ENCODE measurements at places on chromosomes 12 and 14. TPM values are rescaled to one million over a fixed set of nuclear protein-coding genes. Genes with fewer than 3 reads are reported as not detected.
A peak's percentile ranks its signal among the peaks of the same experiment; 100 is the strongest.

The ACAD10 gene
- polyA plus RNA-seq, result 19.3 TPM

- DNase-seq, result no peak
- H3K4me1 ChIP-seq, result no peaks in the 10 kb centered on the region
- H3K36me3 ChIP-seq, result no peaks in the 10 kb centered on the region
- no peak overlapping the region for H3K4me3 ChIP-seq
- H3K27me3 ChIP-seq, result no peaks in the 10 kb centered on the region
These were observed 7.7 kb downstream of the VRK1 start for GRCh38 chr14:96804895-96805294.

The PZP gene
- polyA plus RNA-seq, result 2.6 TPM

The RNF212B gene
- polyA plus RNA-seq, result 0.06 TPM

The PPP1R1A gene
- 182 TPM for polyA plus RNA-seq

- H3K36me3 ChIP-seq, result no peaks in the 10 kb centered on the region
- no peaks in the 10 kb centered on the region for H3K4me1 ChIP-seq
- no peaks in the 10 kb centered on the region for H3K27me3 ChIP-seq
- no peak overlapping the region for H3K4me3 ChIP-seq
These were observed 290.7 kb downstream of the NPAS3 start for GRCh38 chr14:33229269-33229929.

DNA sequence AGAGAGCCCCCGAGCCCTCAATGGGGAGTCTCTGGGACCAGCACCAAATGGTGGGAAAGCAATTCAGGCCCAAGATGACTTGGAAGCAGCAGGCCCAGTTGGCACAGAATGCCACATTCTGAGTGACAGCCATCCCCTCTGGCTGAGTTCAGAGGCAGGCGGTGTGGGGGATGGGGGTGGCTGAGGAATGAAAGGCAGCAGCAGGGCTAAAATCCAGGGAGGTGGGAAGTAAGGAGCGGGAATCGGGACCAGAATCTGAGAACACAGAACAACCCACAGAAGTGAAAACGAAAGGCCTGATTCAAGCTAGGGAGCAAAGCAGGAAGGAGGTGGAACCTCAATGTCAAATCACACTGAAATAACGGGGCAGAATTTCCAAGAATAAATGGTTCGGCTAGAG is 171.2 kb downstream of the CALM1 start:
- no peak for DNase-seq
- no peaks in the 10 kb centered on the region for H3K27me3 ChIP-seq
- no peak overlapping the region for H3K27ac ChIP-seq
- peaks cover 15% of the 10 kb centered on the region for H3K36me3 ChIP-seq

DNA sequence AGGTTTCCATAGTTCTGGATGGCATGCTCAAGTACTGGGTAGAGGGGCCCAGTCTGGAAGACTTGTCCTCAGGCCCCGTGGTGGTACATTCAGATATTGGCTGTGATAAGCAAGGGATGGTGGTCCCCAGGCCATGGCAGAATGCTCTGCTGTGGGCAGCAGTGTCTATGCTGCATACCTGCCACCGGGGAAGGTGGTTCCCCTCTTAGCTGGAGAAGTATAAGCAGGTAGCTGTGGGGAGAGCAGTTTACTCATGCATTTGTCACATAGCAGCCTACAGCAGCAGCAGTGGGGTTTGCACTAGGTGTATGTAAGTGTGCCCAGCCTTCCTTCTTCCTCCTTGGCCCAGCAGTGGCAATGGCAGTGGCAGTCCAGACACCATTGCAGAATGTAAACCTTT is 69.3 kb upstream of the ADAMTS20 start:
- no peaks in the 10 kb centered on the region for H3K36me3 ChIP-seq
- no peaks in the 10 kb centered on the region for H3K4me1 ChIP-seq

DNA sequence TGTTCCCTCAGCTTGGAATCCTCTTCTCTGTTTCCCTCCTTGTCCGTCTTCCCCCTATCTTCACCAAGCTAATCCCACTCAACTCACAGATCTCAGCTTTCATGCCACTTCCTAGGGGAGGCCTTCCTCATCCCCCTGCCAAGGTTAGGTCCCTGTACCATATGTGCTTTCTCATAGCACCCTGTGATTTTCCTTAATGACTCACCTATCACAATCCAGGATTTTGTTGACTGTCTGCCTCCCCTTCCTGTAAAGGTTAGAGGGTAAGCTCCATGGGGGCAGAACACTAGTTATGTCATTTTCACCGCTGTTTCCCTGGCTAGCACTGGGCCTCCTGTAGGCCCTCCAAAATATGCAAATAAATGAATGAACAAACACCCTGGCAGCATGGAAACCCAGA is 57.6 kb downstream of the CRADD start:
- no peaks in the 10 kb centered on the region for H3K27me3 ChIP-seq
- no peak for DNase-seq
- H3K4me1 ChIP-seq, result peaks cover 11% of the 10 kb centered on the region
- no peak overlapping the region for H3K27ac ChIP-seq
- H3K36me3 ChIP-seq, result no peaks in the 10 kb centered on the region
- H3K4me3 ChIP-seq, result no peak overlapping the region

DNA sequence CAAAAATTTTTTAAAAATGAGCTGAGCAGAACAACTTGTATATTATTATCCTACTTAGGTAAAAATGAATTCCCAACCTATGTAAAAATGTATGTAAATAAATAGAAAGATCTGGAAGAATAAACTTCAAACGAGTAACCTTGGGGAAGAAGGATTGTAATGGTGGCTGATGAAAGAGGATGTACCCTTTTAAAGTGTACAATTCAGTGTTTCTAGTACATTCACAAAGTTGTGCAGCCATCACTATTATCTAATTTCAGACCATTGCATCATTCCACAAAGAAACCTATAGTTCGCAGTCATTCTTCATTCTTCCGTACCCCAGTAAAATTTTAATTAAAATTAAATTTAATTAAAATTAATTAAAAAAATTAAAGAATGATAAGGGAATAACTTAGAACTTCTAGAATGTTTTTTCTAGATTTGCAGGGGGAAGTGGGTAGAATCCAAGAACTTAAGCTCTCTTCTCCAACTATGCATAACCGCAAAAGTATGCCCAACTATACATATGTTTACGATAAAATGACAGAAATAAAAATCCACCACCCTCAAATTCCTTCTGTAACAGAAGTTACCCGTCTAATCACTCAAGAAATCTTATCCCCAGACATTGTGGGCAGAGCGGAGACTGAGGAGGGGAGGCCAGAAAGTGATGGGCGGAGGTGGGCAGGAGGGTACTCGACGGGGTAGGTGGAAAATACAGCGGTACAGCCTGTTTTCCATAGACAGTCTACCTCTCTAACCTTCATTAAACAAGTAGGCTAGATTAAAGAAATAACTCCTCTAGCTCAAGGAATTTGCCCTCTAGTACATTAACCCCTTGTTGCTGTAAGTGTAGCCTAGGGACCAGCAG is 921 bp downstream of the DEPDC4 start:
- H3K36me3 ChIP-seq, result no peaks in the 10 kb centered on the region
- peaks cover 19% of the 10 kb centered on the region for H3K4me1 ChIP-seq
- peak overlapping the region; percentile 92 for H3K4me3 ChIP-seq
- H3K27me3 ChIP-seq, result no peaks in the 10 kb centered on the region
- H3K27ac ChIP-seq, result peak overlapping the region; percentile 94

The NANOG gene
- polyA plus RNA-seq, result 0.11 TPM

The SCN8A gene
- 0.84 TPM for polyA plus RNA-seq

GRCh38 chr12:22860926-22861325 is 236.0 kb downstream of the ETNK1 start:
- H3K4me3 ChIP-seq, result no peak overlapping the region
- H3K4me1 ChIP-seq, result no peaks in the 10 kb centered on the region
- no peak overlapping the region for H3K27ac ChIP-seq
- H3K36me3 ChIP-seq, result no peaks in the 10 kb centered on the region
- H3K27me3 ChIP-seq, result no peaks in the 10 kb centered on the region

The GUCY2C gene
- 0.01 TPM for polyA plus RNA-seq

DNA sequence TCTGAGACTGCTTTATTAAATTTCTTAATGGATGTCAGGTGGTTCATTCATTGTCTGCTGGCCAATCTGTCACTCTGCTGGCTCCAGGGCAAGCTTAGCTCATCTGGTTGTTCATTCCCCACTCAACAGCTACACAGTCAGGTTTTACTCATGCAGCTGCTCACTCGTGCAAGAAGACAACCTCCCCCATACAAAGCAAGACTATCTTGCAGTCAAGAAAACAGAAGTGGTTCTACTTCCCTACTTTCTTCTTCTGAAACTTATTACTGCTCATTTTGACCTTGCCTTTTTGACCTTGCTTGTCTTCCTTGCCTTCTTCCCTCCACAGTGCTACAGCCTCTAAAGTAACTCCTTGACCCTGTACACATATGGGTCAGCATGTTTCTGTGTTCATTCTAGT is 277.9 kb downstream of the SSPN start:
- H3K27ac ChIP-seq, result no peak overlapping the region
- no peaks in the 10 kb centered on the region for H3K27me3 ChIP-seq
- no peak for DNase-seq
- H3K36me3 ChIP-seq, result peaks cover 5% of the 10 kb centered on the region
- no peak overlapping the region for H3K4me3 ChIP-seq
- H3K4me1 ChIP-seq, result no peaks in the 10 kb centered on the region

DNA sequence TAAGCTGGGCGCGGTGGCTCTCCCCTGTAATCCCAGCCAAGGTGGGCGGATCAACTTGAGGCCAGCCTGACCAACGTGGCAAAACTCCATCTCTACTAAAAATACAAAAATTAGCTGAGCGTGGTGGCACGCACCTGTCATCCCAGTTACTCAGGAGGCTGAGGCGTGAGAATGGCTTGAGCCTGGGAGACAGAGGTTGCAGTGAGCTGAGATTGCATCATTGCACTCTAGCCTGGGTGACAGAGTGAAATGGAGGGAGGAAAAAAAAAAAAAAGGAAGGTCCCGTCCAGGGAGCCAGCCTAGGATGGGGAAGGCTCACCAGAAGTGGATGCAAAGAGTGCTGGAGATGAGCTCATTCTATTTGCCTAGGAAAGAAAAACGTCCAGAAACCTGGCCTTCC is 1.9 kb upstream of the CD27 start:
- no peaks in the 10 kb centered on the region for H3K27me3 ChIP-seq
- H3K4me3 ChIP-seq, result no peak overlapping the region
- H3K27ac ChIP-seq, result no peak overlapping the region
- H3K36me3 ChIP-seq, result peaks cover 11% of the 10 kb centered on the region
- DNase-seq, result no peak

The CCER1 gene
- polyA plus RNA-seq, result not detected

DNA sequence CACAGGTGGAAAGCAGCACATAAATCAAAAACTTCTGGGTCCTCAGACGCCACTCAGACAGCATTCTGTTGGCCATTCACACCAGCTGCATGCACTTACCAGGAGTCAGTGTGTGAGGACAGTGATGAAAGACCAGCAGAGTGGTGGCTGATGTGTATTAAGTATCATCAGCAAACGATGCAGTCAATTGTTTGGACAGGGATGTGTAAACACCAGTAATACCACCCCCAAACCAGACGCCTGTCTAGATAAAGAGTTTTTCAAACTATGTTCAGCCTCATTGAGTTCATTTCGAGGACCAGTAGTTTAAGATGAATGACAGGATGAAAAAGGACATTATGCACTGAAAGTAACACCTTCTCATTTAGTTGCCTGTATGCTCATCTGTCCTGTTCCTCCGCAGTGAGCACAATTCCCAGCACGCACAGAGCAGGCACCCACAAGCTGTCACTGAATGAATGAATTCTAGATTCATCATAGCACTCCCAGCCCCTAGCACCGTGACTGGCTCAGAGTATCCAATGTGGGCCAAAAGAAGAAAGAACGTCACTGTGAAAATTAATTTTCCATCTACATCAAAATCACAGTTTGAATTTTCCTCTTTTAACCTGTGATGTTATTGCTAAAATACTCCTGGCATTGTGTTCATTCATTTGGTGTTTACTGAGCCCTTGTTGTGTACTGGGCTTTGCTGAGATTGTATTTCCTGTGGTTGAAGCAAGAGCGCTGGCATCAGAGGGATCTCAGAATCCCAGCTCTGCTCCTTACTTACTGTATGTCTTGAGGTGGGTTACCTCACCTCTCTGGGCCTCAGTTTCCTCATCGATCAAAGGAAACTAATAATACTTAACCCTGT is 124.8 kb upstream of the NOS1 start:
- no peaks in the 10 kb centered on the region for H3K4me1 ChIP-seq
- H3K4me3 ChIP-seq, result no peak overlapping the region

The OTX2 gene
- polyA plus RNA-seq, result not detected

GRCh38 chr12:131674373-131674772 is 36.5 kb upstream of the SFSWAP start:
- no peaks in the 10 kb centered on the region for H3K36me3 ChIP-seq
- H3K4me1 ChIP-seq, result no peaks in the 10 kb centered on the region
- no peak overlapping the region for H3K4me3 ChIP-seq

The RNASE7 gene
- polyA plus RNA-seq, result 0.11 TPM

- peaks cover 23% of the 10 kb centered on the region for H3K4me1 ChIP-seq
- no peaks in the 10 kb centered on the region for H3K36me3 ChIP-seq
- peak overlapping the region; percentile 70 for H3K27ac ChIP-seq
- H3K27me3 ChIP-seq, result no peaks in the 10 kb centered on the region
These were observed 59.1 kb downstream of the RASSF3 start for GRCh38 chr12:64669270-64669842.

DNA sequence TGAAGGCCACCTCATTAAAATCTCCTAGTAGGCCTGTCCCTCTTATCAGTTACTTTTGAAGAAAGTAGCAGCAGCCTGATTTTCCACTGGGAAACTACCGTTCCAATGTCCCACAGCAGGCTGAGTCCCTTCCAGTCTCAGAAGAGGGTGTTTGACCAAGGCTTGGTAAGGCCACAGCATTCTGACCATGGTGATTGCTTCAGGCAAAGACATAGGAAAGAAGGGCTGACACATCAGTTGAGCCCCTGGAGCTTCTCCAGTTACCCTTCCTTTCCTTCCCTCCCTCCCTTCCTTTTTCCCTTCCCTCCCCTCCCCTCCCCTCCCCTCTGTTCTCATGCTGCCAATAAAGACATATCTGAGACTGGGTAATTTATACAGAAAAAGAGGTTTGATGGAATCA is 234.3 kb upstream of the NOS1 start:
- no peaks in the 10 kb centered on the region for H3K4me1 ChIP-seq
- peaks cover 5% of the 10 kb centered on the region for H3K27me3 ChIP-seq
- no peak for DNase-seq
- no peak overlapping the region for H3K27ac ChIP-seq
- no peak overlapping the region for H3K4me3 ChIP-seq
- H3K36me3 ChIP-seq, result no peaks in the 10 kb centered on the region

- H3K4me1 ChIP-seq, result no peaks in the 10 kb centered on the region
- H3K27ac ChIP-seq, result no peak overlapping the region
- H3K36me3 ChIP-seq, result no peaks in the 10 kb centered on the region
- peaks cover 5% of the 10 kb centered on the region for H3K27me3 ChIP-seq
These were observed 466.6 kb downstream of the EGLN3 start for GRCh38 chr14:33484264-33484663.

DNA sequence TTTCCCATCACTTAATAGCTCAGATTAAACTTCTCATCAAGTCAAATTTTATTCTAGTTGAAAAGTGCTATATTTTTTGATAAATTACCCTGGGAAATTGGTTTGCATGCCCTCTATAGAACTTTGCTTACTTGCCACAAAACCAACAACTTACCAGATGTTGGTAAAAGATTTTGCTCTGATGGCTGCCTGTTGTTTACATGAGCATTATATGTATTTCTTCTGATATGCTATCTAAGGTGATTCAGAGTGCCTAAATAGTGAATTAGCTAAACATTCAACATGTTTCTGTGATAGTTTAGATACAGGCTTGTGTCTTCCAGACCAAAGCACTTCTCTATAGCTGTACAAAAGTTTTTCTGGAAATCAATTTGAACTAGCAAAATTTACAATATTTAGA is 51.0 kb downstream of the PPM1A start:
- no peaks in the 10 kb centered on the region for H3K36me3 ChIP-seq
- H3K27ac ChIP-seq, result no peak overlapping the region
- no peak overlapping the region for H3K4me3 ChIP-seq
- no peak for DNase-seq

GRCh38 chr12:43444940-43445564 is 107.0 kb downstream of the ADAMTS20 start:
- DNase-seq, result peak; percentile 43
- H3K27ac ChIP-seq, result no peak overlapping the region
- H3K4me1 ChIP-seq, result no peaks in the 10 kb centered on the region
- H3K27me3 ChIP-seq, result no peaks in the 10 kb centered on the region
- H3K4me3 ChIP-seq, result no peak overlapping the region
